Adipocyte (in vitro differentiated cells): ENCODE measurements at places on chromosomes 5 and 9.

GRCh38 chr5:153926201-153926600 lies 112.5 kb downstream of the FAM114A2 start:
- DNase-seq, result no peak

- no peak for DNase-seq
These were observed 21.5 kb downstream of the TNFSF8 start for GRCh38 chr9:114908805-114909448.

DNA sequence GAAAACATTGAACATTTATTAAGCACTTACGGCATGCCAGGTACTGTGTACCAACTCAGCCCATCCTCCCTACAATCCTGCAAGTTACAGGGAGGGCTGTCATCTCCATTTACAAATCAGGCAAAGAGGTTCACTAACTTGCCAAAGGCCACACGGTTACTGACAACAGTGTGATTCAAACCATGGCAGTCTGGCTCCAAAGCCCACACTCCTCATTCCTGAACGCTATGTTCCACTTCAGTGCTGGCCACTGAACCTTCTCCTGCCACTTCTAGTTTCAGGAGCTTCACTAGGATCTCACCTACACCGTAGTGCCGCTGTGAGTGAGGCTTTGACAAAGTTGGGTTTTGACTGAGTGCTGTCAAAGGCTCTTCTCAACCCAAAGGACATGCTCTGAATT lies 7.2 kb upstream of the LIFR start:
- no peak for DNase-seq

DNA sequence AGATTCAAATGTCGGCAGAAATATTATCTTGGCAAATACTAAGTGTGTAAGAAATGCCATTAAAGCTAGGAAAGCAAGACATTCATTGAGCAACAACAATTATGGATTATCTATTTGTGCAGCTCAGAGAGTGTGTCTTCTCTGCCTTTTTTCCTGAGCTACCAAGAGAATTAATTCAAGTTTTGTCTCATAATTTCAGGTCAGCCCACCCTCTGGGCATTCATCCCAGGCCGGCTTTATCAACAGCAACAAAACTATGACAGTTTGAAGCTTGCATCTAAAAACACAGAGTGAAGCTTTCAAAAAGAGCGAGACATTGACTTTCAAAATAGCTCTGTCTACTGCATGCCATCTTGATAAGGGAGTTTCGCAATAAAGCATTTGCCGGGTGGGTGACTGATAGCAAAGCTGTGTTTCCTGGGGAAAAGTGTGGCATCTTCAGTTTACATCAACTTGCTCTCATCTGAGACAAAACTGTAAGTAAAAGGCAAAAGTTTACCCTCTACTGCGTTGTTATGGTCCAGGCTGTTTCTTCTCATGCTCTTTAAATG lies 182.4 kb downstream of the IRX1 start:
- no peak for DNase-seq

DNA sequence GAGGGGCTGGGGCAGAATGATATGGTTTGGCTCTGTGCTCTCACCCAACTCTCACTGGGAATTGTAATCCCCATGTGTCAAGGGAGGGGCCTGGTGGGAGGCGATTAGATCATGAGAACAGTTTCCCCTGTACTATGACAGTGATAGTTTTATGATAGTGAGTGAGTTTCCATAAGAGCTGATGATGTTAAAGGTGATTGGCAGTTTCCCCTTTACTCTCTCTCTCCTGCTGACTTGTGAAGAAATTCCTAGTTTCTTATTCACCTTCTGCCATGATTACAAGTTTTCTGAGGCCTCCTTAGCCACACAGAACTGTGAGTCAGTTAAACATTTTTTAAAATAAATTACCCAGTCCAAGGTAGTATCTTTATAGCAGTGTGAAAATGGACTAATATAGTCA lies 120.4 kb upstream of the CDH9 start:
- DNase-seq, result no peak

- DNase-seq, result no peak
These were observed 450.8 kb upstream of the TLE4 start for GRCh38 chr9:79120941-79121340.

- no peak for DNase-seq
These were observed 19.1 kb downstream of the URM1 start for GRCh38 chr9:128390150-128390812.

DNA sequence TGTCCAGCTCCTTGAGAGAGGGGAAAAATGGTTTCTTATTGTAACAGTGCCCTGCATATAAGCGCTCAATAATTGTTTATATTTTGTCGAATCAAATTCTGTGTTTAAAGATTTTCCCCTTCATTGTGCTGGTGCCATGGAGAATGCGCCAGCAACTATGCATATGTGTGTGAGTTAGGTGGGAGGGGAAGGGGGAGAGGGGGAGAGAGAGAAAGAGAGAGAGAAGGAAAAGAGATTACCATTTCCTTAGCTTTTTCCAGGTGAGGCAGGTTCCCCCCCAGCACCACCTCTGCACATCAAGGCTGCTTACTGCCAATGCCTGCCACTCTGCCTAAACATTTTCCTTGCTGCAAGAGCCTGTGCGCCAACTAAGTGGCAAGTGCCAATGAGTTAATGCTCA lies 111.0 kb downstream of the PJA2 start:
- DNase-seq, result no peak

DNA sequence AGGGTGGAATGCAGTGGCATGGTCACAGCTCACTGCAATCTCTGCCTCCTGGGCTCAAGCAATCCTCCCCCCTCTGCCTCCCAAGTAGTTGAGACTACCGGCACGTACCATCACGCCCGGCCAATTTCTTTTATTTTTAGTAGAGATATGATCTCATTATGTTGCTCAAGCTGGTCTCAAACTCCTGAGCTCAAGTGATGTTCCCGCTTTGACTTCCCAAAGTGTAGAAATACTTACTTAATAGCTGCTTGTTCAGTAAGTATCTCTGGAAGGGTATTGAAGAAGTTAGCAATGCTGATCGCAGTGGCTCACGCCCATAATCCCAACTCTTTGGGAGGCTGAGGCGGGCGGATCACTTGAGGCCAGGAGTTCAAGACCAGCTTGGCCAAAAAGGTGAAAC lies 35.7 kb upstream of the PLIN2 start:
- no peak for DNase-seq

DNA sequence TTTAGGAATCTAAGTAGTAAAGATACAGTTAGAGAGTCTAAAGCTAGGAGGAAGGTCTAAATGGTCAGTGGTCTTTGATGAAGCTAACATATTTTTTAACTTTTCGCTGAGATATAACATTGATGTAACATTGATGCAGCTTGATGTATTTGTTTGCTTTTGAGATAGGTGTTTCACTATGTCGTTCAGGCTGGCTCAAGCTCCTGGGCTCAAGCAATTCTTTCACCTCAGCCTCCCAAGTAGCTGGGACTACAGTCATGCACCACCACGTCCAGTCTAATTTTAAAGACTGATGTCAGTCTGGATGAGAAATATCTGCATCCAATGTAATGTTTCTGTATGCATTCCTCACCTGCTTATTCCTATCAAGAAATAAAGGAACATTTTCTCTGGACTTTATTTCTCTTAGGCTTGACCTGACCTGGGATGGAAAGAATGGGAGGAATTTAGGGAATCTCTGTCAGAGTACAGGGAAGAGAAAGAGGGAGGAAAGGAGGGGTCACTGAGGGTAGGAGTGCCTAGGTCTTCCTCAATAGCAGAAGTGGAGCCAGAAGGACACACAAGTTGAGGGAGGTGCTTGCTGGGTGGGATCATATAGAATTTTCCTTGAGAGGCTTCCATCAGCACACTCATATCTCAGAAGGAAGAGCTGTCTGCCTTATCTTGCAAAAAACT lies 101.5 kb upstream of the GPBP1 start:
- no peak for DNase-seq

DNA sequence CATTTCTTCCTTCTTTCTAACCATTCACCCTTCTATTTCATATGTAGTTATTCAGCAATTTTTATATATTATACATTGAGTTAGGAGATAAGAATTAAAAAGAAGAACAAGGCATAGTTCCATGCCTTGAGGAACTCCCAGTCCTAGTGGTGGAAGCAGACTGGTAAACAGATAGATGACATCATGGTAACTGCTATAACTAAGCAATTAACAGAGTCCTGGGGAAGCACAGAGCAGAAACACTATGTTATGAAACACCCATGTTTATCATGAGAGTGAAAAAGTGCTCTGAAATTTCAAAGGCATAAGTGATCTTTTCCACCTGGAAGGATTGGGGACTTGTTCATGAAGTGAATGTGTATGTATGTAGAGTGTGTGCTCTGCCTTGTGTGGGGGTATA lies 14.6 kb downstream of the PAPPA start:
- DNase-seq, result no peak

DNA sequence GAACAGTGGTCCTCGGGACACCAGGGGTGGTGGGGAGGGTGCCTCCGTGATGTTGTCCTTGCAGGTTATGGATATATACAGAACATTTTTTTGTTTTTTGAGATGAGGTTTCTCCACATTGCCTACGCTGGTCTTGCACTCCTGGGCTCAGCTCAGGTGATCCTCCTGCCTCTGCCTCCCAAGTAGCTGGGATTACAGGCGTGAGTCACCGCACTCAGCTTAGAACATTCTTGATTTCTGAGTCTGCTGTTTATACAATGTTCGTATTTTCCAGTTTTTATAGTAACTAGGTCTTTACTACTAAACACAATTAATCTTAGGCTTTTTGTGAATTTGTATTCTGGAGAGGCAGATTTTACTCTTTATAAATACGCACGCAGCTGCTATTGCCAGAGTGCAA lies 6.0 kb downstream of the PMPCA start:
- DNase-seq, result no peak
